A549 treated with Hydrocortisone at 1 μM for 4 hours (cell line): ENCODE measurements at places on chromosomes 4 and X. TPM values are rescaled to one million over a fixed set of nuclear protein-coding genes. Genes with fewer than 3 reads are reported as not detected.

The IGBP1 gene
- 60.0 to 68.6 TPM (median 66.5 TPM) in 5 replicates for total RNA-seq

The STBD1 gene
- total RNA-seq, result 9.2 to 13.6 TPM (median 12.3 TPM) in 5 replicates

The GPR119 gene
- not detected in 5 replicates for total RNA-seq

The FGF2 gene
- total RNA-seq, result 33.6 to 51.5 TPM (median 48.4 TPM) in 5 replicates

The MAGEA2B gene
- 0.07 to 0.10 TPM in 2 of 5 replicates, not detected in the others for total RNA-seq

The ODAM gene
- not detected in 5 replicates for total RNA-seq

The EGFL6 gene
- 0.03 TPM in 1 of 5 replicates, not detected in the others for total RNA-seq

The EIF2S3 gene
- 118 to 207 TPM (median 131 TPM) in 5 replicates for total RNA-seq

The ABHD18 gene
- total RNA-seq, result 2.9 to 3.8 TPM (median 3.3 TPM) in 5 replicates
